Activated naive CD4-positive, alpha-beta T cell treated with anti-CD3 and anti-CD28 coated beads, Interleukin-2, amount 50 U/mL, for 72 hours (primary cell): ENCODE measurements at places on chromosomes 1 and 21.
A peak's percentile ranks its signal among the peaks of the same experiment; 100 is the strongest.

GRCh38 chr1:169312084-169312954 is 55.3 kb downstream of the NME7 start:
- no peak for DNase-seq

- no peak for DNase-seq
Measured at GRCh38 chr1:37841652-37842051, 17.7 kb downstream of the MTF1 start.

DNA sequence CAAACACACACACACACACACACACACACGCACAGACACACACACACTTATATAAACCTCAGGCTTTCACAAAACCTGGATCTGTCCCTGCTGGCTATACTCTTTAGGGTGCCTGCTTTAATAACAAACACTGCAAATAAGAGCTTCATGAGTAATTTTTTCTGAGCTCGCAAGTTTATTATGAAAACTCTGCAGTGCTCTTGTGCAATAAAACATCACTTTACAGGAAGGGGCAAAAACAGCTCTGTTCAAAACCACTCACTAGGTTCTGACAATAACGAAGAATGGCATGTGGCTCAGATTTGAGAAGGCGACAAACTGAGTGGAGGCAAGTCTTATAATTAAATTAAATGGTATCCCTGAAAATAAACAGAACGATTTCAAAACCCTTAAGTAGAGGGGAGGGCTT is 42.6 kb upstream of the CTPS1 start:
- no peak for DNase-seq

DNA sequence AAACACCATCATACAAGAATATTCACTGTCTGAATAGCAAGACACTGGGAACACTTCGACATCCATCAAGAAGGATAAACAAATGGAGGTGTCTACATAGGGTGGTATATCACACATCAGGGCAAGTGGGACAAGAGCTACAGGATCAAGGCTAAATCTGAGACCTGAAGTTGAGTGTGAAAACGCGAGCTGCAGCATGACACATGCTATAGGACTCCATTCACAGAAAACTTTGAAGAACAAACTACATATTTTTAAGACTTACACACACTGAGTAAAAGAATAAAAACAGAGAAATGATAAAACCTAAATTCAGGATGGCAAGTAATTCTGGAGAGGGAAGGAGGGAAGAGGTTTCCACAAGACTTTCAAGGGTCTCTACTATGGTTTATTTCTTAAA is 2.1 kb downstream of the TTC39A start:
- DNase-seq = no peak

GRCh38 chr1:42454403-42454802 is 1.4 kb downstream of the ZMYND12 start:
- DNase-seq = no peak

DNA sequence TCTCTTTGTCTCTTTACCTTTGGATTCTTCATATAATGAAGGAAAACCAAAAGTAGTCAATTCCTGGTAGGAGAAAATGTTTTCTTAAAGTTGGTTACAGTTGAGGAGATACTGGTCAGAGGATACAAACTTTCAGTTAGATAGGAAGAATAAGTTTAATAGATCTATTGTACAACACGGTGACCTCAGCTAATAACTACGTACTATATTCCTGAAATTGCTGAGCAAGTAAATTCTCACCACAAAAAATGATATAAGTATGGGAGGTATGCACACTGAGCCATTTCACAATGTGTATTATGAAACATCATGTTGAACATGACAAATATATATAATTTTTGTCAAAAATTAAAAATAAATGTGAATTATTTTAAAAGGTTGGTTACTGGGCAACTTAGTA is 20.4 kb downstream of the SSX2IP start:
- DNase-seq = no peak

DNA sequence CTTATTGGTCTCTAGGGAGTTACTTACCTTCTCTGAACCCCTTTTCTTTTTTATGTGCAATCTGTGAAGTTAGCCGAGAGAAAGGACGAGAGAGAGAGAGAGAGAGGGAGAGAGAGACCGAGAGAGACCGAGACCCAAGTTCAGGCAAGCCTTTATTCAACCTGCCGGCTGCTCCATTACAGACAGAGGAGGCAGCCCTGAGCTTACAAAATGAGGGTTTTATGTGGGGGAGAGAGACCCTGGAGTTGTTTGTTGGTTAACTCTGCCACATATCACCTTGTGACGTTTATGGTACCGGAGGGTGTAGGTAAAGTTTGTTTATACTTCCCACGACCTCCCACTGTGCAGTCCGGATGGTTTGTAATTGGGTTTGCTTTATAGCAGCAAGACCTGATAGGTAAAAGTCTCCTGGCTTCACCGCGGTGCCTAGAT is 1.5 kb upstream of the MCOLN3 start:
- DNase-seq = no peak

DNA sequence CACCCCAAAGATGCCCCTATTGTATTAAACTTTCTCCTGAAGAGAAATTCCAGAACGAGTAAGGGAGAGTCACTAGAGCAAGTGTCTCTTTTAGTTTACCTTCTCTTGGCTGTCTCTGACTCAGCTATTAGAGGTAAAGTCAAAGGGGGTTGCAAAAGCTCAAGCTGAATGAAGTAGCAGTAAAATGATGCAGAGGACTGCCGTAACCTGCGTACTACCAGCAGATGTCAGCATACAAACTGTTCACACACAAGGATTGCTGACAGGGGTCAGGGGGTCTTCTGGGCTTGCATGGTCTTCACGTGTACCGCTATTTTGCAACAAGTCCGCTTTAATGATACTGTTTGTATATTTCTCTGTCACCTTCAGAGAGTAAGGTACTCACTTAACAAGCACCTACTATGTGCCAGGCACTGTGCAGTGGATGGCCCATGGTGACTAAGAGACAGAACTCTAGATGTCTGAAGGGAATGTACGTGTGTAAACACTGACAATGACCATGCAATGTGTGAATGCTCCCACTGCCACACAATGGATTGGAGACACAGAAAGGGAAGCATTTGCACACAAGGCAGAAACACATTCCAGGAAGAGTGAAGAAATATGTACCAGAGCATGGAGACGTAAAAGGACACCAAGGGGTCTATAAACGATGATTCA is 34.9 kb downstream of the CHML start:
- DNase-seq = no peak

DNA sequence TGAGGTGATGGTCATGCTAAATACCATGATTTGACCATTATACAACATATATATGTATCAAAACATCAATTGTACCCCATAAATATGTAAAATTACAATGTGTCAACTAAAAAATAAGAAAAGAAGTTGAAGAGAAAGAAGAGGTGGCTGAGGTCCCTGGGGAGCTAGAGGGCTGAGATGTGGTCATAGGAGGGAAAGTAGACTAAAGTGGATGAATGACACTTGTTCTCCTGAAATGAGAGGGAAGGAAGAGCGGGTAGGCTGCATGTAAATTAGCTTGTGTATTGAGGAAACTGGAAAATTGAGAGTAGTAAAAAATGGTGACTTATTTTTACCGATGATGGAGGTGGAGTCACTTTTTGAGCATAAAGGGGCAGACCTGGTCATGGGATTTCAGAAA is 117.0 kb downstream of the ST6GALNAC3 start:
- DNase-seq = no peak

DNA sequence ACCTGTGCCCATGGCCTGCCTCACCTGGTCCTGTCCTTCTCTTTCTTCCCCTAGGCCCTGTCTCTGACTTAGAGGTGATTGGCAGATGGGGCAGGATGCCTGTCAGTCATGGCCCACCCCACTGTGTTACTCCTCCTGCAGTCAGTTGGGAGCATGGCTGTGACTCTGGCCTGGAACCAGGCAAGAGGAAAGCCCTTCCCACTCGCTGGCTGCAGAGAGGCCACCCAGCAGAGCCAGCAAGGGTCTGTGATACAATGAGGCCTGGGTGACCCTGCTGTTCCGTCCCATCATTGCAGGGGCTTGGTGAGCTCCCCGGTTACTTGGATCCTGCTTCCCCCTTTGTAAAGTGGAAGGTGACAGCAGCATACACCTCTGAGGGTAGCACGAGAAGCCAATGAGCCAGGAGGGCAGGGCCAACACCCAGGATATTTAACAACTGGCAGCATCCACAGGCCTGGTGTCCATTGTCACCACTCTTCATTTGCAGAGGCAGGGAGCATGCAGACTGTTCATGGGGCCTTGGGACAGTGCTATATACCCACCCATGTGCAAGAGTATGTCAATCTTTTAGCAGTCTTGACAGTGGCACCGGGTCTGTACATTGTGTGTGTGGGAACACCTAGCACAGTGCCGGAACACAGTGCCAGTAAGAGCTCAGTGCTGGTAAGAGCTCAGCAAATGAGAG is 191.0 kb upstream of the C1orf174 start:
- peak; percentile 11 for DNase-seq

GRCh38 chr1:186404454-186405051 is 28.9 kb downstream of the ODR4 start:
- no peak for DNase-seq

- no peak for DNase-seq
Measured at GRCh38 chr1:226722901-226723656, 16.0 kb downstream of the ITPKB start.

GRCh38 chr1:33099290-33100118 is 18.6 kb downstream of the AZIN2 start:
- peak; percentile 85 for DNase-seq

DNA sequence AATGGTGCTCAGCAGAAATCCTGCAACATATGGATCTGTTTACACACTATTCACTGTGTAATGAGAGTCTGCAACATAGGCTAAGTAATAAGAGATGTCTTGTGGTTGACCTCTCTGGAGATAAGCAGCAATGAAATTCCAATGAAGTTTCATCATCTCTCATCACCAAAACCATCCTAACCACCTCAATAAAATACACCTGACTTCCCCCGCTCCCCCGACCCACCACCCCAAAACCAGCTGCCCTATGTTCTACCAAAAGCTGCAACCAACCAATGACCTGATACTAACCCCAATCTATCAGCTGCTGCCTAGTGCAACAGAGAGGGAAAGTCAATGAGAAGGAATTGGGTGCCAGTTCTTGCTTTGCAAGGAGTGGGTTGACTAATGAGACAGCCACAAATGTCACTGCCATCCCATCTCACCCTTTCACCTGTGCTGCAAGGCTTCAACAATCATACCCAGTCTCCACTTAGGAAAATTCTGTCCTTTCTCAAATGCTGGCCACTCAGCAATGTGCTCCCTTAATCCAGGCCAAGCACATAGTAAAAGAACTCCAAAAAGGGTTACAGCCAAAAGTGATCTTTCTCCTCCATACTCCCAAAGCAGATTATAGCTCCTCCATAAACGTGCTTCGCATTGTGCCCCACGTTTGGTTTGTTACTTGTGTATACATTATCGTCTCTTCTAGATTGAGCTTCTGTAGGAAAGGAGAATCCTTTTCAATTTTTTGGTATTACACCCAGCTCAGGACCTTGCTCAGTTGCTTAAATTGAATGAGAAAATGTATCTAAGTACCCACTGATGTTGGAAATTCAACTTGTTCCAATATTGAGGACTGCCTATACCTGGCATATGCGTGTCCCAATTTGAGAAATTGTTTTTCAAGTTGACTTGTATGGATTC is 29.0 kb downstream of the MRPL39 start:
- no peak for DNase-seq

GRCh38 chr21:18387994-18388393 is 15.6 kb downstream of the TMPRSS15 start:
- DNase-seq = no peak

DNA sequence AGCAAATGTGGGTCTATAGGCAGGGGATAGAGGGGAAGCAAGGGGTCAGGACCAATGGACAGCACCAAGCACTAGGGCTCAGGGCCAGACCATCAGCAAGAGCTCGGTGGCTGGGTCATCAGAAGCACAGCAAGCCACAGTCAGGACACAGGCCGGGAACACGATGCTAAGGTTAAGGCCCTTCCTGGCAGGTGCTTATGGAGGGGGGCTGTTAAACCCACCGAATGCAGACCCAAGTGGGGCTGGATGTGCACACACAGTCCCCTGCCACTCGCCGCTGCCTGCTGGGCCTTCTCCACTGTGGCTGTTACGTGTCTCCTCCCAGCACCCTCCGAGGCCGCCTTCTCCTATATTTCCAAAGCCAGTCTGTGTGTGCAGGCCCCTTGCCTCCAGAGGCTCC is 220.1 kb downstream of the TOMM20 start:
- no peak for DNase-seq
